M059J (cell line): ENCODE measurements at places on chromosomes 16 and 17.
A peak's percentile ranks its signal among the peaks of the same experiment; 100 is the strongest.

- DNase-seq, result peak; percentile 53
Observed at GRCh38 chr16:30748634-30749445, 615 bp downstream of the PHKG2 start.

DNA sequence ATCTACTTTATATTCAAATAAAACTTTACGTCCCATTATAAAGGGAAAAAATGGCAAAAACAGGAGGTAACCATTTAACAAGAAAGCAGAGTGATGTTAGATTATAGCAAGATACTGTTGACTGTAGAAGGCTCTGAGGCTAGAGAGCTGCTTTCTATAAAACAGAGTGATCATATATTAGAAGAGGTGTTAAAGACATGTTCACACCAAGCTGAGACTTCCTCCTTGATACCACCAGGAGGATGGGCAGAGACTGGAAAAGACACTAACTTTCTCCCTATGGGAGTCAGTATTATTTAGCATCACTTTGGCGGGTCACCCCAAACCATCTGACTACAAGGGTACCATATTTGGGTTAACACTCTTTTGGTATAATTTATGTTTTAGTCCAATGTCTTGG lies 687 bp upstream of the CIITA start:
- no peak for DNase-seq

DNA sequence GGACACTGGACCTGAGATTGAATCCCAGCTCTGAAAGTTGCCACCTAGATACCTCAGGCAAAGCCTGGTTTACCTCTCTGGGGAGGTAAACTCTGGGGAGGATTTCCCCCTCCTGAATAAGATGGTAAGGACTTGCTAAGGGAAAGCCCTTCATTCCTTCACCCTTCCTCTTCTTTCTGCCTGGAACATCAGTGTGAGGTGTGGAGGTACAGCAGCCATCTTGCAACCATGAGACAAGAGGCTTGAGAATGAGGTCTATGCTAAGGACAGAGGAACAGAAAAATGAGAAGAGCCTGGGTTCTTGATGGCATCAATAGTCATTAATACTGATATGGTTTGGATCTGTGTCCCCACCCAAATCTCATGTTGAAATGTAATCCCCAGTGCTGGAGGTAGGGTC lies 23.7 kb upstream of the ADCY9 start:
- no peak for DNase-seq

DNA sequence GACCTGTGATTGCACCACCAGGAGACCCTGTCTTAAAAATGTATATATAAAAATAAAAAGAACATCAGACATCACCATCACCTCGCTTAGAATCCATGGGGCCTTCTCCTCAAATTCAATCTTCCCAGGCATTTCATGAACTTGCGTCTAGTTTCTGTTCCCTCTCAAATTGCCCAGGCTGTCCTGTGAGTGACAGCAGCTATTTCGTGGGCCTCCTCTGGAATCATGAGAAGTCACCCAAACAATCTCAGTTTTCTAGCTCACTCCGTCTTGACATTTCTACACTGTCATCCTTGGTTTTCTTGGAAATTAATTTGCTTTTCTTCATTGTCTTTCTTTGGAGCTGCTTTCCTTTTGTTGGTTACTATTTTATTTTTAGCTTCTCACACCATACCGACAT lies 7.3 kb downstream of the SLC52A1 start:
- DNase-seq, result no peak

- DNase-seq, result no peak
Observed at GRCh38 chr16:23155445-23156049, 6.3 kb upstream of the USP31 start.

DNA sequence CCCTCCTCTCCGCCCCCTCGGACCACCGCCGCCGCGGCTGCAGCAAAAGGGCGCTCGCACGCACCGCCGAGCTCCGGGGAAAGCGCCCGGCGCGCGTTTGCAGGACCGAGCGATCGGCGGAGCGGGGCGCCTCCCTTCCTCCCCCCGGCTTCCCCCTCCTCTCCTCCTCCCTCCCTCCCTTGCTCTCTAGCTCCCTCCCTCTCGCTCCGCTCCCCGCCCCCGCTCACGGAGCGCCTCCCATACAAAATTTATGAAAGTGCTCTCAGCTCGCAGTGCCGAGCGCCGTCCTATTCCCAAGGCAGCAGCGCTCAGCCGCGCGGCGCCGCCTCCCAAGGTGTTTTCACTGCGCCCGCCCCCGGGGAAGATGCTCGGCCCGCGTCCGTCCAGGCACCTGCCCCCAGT lies at the start of gene RTN4RL1:
Gene RTN4RL1 (minus strand): TSS at position 115 of the 402 bp plus-strand sequence. CDS start 469 bp downstream, outside the sequence.
- DNase-seq, result peak; percentile 72

- peak; percentile 33 for DNase-seq
Observed at GRCh38 chr16:77610496-77610895, 111.8 kb upstream of the NUDT7 start.

GRCh38 chr16:57859331-57859730 lies 57.0 kb upstream of the KIFC3 start:
- peak; percentile 50 for DNase-seq

GRCh38 chr16:56068314-56068713 lies 123.0 kb upstream of the GNAO1 start:
- DNase-seq, result no peak

- DNase-seq, result no peak
Observed at GRCh38 chr17:41619036-41619926, 5.1 kb downstream of the KRT17 start.

- DNase-seq, result no peak
Observed at GRCh38 chr16:16828913-16829398, 450.0 kb downstream of the NPIPA7 start.

- DNase-seq, result peak; percentile 83
Observed at GRCh38 chr17:37483311-37484039, 6.2 kb upstream of the DUSP14 start.

DNA sequence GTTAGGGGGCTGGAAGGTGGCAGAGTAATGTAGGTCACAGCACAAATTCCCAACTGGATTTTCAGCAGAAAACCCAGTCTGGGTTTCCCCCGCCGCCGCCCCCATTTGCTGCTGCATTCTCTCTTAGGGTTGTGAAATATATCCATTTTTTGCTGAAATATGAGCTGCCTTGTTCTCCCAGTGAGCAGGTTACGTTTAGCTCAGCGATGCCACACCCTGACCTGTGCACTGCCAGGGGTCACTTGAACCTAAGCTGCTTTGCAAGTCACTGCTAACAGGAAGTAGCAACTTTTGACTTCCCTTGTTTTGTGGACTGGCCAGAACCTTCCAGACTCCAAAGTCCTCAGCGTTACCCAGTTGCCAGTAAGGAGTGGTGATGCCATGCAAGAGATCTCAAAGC lies 274.1 kb downstream of the CPPED1 start:
- no peak for DNase-seq

- DNase-seq, result peak; percentile 20
Observed at GRCh38 chr17:60934723-60935122, 257.1 kb downstream of the BCAS3 start.

DNA sequence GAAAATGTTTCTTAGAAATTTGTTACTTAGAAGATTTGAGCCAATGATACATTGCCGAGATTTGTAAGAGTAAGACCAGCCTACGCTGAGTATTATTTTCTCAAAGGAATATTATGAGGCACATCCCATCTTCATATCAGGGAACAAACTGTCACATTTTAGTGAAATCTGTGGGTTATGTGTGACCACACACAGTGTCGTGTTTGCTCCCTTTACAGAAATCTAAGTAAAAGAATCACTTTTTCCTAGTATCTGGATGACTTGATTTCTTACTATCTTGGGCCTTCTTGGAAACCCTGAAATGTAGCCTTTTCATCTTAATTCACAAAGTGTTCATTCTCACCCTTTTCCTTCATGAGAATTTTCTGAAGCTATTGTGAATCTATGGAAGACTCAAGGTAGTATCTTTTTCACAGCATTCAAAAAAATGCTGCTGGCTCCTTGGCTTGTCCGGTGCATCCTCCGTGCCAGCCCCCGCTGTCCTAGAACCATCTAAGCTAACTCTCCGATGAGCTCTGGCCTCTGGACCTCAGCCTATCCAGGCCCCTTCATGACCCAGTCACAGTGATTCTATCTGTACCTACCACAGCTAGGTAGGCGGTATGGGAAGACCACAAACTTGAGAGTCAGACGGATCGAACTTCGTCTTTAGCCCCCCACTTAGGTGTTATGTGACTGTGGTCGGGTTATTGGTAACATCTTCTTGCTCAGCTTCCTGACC lies 524.3 kb downstream of the MAF start:
- no peak for DNase-seq

GRCh38 chr17:6439951-6440350 lies 4.3 kb upstream of the PIMREG start:
- no peak for DNase-seq

- peak; percentile 96 for DNase-seq
Observed at GRCh38 chr17:50482516-50482915, 3.9 kb downstream of the RSAD1 start.

- no peak for DNase-seq
Observed at GRCh38 chr16:21239646-21240045, 6.1 kb downstream of the ANKS4B start.

DNA sequence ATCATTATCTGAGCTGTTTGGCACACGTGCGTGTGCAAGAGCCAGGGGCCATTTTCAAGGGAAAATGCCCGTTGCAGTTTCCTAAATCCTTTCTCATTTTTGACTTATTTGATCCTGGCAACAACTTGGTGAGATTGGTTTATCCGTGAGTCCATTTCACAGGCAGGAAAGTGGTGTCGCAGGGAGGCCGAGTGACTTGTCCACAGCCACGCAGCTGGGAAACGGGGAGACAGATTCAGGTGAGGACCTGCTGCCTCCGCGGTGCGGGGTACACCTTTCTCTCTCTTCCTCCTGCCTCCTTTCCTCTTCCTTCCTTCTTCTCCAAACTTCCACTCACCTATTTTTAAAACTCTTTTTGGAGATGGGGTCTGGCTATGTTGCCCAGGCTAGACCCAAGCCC lies 46.3 kb upstream of the ZCCHC14 start:
- DNase-seq, result no peak

DNA sequence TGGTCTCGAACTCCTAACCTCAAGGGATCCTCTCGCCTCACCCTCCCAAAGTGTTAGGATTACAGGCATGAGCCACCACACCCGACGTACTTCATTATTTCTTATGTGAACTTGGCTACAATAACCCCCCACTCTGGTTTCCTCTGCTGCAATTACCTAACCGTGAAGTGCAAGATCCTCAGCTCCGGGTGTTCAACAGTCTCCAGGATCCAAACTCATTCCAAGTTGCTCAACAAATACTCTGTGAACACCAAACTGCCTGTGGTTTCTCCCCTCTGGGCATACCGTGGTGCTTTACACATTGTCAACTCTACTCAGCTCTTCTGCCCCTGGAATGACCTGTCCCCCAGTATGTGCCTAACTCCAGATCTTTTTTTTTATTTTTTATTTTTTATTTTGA lies 6.8 kb upstream of the SULT1A1 start:
- DNase-seq, result peak; percentile 29

DNA sequence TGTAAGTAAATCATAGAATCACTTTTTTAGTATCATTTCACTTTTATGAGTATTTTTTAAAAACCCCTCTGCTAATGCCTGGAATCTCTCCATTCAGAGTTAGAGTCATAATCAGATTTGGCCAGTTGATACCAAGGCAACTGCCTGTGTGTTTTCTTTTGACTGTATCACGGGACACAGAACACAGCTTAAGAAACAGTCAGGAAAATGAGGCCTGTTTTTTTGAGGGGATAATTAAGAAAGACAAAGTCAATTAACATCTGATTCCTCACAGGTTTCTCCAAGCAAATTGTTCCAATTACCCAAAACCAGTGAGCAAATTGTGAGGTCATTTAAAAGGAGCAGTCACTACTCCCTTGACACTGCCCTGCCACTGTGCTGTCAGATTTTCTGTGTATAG lies 944.5 kb upstream of the SOX9 start:
- no peak for DNase-seq

- peak; percentile 81 for DNase-seq
Observed at GRCh38 chr16:17416461-17417311, 54.1 kb downstream of the XYLT1 start.

- DNase-seq, result peak; percentile 98
Observed at GRCh38 chr17:17900615-17901520, 64.1 kb upstream of the SREBF1 start.

DNA sequence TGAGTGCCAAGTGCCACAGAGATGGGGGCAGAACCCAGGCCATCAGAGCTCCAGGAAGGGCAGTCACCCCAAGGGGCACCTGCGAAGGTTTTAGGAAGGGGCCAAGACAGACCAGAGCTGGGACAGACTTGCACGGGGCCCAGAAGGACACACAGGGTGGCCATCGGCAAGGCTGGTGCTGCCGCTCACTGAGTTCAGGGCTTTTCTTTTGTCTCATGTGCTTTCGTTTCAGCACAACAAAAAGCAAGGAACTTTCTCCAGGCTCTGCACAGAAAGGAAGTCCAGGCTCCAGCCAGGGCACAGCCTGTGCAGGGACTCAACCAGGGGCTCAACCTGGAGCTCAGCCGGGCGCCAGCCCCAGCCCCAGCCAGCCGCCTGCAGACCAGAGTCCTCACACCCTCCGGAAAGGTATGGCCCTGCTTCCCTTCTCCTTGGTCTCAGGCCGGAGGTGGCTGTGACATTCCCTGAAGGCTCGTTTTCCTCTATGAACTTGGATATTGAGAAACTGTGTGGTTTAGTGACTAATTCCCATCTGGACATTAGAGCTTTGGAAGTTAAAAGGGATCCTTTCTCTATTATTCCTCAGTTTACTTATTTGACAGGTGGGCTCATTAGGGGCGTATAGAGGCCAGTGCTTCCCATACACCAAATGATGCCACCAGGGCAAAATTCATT lies 37.9 kb downstream of the ELAC2 start:
- DNase-seq, result peak; percentile 44

DNA sequence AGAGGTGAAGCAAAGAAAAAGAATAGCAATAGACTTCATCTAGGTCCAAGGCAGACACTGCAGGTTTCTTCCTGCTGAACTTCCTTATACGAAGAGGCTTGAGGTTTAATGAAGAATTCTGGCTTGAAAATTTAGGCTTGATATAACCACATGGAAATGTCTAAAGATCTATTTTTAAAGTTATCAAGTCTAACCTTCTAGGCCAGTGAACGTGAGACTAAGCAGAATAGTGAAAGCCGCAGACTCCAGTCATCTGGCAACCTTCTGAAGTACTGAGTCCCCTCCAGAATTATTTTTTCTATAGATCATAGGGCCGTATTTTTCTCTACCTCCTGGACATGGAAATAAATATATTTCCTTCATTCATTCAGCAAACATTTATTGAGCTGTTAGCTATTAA lies 333.6 kb downstream of the BCAS3 start:
- no peak for DNase-seq

DNA sequence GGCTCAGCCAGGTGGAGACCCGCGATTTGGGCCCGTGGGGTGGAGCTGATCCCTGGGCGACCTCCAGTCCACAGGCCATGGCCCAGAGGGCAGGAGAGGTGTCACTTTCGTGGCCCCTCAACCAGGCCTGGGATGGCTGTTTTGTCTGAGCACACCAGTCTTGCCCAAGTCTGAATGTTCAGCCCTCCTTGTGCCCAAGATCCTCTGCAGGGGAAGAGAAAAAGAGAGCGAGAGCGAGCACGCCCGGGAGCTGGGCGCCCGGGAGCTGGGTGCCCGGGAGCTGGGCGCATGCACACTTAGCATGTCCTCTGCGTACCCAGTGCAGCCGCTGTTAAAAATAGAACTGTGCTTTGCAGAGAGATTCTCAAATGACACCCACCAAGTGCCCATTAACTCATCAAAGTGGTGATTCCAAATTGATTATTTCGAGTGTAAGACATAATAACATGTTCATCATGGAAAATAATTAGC lies 403.3 kb upstream of the TNRC6C start:
- no peak for DNase-seq
